Astrocyte of the hippocampus (primary cell): ENCODE measurements at places on chromosomes 16 and 17.

GRCh38 chr16:16163571-16163970 lies 59.7 kb downstream of the ABCC6 start:
- DNase-seq: no peak

- peak; percentile 38 for DNase-seq
Observed at GRCh38 chr16:23408242-23408822, 44.7 kb downstream of the COG7 start.

GRCh38 chr16:6803176-6803575 lies 529.5 kb upstream of the RBFOX1 start:
- no peak for DNase-seq

DNA sequence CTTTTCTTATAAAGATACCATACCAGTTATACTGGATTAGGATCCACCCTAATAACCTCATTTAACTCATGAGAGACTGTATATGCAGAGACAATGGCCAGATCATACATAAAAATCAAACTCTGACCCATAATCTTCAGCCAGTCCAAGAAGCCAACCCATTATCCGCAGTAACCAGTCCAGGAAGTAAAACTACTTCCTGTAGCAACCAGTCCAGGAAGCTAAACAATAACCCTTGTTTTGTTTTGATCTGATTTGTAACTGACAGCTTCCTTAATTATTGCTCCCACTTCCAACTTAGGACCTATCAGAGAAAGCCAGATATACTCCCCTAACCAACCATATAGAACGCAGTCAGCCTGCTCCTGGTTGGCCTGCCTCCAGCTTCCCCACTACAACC lies 19.2 kb upstream of the SSTR2 start:
- no peak for DNase-seq

DNA sequence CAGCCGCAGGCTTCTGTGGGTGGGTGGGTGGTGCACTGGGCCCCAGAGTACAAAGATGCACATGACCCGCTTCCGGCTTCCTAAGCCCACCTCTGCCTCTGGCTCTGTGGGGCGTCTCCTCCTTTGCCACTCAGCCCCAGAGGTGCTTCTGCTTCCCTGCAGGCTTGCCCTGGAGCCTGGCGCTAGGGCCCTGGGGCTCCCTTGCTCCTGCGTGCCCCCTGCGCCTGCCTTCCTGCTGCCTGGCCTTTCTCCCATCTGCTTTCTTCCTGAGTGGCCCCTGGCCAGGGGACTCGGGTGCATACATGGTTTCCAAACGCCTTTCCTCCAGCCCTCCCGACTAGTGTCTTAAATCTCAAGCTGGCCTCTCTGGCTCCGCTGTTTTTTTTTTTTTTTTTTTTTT lies 3.4 kb downstream of the WWOX start:
- DNase-seq: no peak
